HEK293T (cell line): ENCODE measurements at places on chromosomes 12 and 14.

DNA sequence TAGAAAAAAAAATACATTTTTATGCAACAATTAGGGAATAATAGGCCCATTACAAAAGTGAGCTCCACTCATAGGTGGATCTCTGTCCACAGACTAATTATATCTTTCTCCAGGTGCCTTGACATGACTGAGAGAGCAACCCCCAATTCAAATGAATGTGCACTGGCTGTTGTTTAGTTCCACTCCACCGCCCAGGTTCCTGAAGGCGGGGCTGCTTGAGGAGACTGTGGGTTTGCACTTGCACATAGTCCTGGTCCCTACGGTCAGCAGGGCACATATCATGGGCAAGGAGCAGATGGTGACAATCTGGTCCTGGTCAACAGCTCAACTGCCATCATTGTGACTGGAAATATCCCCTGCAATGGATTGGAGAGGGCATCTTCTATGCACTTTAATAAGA lies 195.6 kb upstream of the PWP1 start:
- DNase-seq, result no peak

- DNase-seq, result no peak
These were observed 250.1 kb downstream of the SLC41A2 start for GRCh38 chr12:104707794-104708558.

GRCh38 chr14:104445086-104445485 lies 134.5 kb upstream of the C14orf180 start:
- DNase-seq, result no peak

GRCh38 chr12:34294671-34295365 lies 272.5 kb downstream of the ALG10 start:
- DNase-seq, result no peak

- no peak for DNase-seq
These were observed 29.8 kb downstream of the FIGNL2 start for GRCh38 chr12:51818566-51819300.

GRCh38 chr14:69997849-69998248 lies 118.6 kb downstream of the SMOC1 start:
- peak; percentile 19 for DNase-seq
